ENCODE measurements at places on chromosomes 11 and 22.
A peak's percentile ranks its signal among the peaks of the same experiment; 100 is the strongest.

- DNase-seq, result peak; percentile 83
Observed at GRCh38 chr11:32081129-32081641, 9.7 kb upstream of the RCN1 start.

GRCh38 chr11:121553806-121554205, 101.0 kb upstream of the SORL1-AS1 start:
- DNase-seq, result no peak

DNA sequence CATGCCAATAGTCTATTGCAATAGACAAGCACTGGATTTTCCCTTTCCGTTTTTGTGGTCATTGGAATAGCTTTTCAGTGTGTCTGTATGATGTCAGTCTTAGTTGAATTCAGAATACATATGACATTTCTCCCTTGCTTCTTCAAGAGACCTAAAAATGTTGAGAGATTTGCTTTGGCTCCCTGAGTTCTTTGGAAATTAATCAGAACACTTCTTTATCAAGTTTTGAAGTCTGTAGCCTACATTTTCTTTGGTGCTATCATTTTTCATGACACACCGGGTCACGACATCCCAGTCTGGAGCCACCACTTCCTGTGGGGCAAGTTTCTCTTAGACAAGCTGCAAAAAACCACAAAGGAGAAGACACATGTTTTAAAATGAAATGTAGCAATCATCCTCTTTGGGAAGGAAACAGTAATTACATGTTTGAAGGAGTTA, 847.1 kb downstream of the OPCML start:
- no peak for DNase-seq

DNA sequence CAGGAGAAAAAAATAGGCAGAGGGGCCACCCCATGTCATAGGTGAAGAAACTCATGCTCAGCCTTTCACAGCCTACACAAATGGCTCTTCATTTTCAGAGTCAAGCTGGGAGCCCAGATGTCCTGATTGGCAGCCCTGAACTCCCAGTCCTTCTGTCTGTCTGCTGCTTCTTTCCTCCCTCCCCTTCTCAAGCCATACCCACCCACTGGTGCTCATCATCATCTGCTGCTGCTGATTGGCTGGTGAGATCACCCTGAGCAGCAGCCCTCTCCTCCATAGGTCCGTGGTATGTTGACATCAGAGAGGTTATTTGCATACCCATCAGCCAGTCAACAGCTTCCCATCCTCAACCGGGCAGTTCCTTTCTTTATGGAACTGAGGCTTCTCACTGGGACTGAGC, 46.1 kb upstream of the PRDM11 start:
- DNase-seq, result peak; percentile 92

DNA sequence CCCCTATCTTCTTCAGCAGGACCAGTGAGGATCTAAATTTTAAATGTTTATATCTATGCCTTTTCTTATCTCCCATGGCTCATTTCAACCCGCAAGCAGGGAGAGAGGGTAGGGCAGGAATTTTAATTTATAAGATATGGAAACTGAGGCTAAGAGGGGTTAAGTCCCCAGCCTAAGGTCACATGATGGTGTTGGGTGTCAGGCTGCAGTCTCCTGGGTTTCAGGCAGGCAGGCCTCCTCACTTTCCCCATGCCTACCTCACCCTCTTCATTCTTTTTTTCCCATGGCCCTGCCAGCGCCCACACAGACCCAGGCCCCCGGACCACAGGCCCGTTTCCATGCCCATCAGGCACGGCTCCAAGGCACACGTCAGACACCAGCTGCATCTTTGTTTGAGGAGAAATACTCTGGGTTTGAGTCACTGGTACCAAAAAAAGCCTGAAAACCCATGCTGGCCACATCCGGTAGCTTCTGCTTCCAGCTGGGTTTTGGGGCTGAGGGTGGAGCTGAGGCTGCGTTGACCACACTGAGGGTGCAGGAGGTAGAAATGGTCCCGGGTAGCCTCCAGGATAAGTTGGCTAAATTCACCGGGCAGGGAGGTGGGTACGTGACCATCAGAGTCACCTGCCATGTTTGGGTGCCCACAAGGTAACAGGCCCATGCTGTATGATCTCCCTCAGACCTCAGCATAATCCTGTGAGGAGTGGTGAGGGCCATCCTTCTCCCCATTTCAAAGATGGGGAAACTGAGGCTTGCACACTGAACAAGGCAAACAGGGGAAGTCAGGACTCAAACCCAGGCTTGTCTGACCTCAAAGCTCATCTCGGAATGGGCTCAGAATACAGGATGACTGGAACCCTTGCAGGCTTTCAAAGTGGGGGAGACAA, 7.5 kb downstream of the CRYBB1 start:
- DNase-seq, result no peak

GRCh38 chr11:64850979-64851567, 6.6 kb upstream of the CDC42BPG start:
- no peak for DNase-seq

DNA sequence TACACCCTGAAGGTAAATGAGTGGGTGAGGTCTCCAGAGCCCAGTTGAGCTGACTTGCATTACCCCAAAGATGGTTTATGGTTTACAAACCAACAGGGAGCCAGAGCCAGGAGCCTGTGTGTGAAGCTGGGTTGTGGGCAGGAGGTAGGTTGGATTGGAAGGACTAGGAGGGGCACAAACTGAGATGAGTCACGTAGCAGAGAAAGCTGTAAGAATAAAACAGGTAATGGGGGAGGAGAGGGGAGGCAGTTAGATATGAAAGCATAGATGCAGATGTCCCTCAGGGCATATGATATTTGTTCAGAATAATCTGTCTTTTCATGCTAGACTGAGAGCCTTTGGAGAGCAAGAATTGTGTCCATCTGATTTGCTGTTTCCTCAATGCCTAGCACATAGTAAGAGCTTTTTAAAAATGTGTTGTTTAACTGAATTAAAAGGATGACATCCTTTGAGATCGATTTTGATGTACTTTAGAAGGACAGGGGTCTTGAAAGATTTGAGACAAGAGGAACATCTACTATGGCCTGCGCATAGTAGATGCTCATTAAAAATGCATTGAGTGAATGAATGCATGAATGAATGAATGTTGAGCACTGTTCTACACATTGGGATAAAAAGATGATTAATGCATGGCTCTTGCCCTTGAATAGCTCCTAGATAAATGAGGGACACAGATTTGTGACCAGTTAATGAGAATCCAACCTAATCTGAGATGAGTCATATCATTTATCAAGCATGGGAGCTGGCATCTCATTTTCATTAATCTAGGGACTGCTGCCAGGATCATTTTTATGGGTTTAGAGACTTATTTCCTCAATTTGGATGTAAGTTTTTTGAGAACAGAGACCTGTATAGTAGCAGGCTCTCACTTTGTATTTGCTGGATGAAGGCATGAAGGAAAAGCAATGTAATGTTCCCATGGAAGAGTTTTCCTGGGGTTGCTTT, 175.8 kb upstream of the BDNF start:
- DNase-seq, result no peak

GRCh38 chr11:127859941-127860354, 727.4 kb downstream of the ETS1 start:
- no peak for DNase-seq

- DNase-seq, result no peak
Observed at GRCh38 chr11:69914286-69915150, 95.3 kb upstream of the FGF3 start.

- DNase-seq, result no peak
Observed at GRCh38 chr11:65132988-65133700, 1.2 kb downstream of the SYVN1 start.

DNA sequence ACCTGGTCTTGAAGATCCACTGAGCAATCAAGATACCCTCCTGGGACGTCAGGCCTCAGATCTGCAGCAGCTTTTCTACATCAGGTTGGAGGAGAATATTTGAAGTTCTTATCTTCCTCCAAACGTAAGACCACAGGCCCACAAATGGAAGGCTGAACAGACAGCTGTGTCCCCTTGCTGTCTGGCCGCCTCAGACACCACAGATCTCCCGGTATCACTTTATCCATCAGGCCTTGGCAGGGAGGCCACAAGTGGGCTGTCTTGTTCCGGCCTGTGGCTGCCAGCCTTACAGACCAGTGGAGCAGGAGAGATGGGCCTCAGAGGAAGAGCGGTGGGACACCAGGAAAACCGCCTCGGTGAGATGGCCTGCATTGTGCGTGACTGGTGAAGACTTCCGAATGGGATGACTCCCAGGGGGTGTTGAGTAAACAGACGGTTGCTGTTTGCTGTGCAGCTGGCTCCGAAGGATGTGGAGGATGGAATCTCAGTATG, 15.9 kb downstream of the UBASH3B start:
- DNase-seq, result no peak

DNA sequence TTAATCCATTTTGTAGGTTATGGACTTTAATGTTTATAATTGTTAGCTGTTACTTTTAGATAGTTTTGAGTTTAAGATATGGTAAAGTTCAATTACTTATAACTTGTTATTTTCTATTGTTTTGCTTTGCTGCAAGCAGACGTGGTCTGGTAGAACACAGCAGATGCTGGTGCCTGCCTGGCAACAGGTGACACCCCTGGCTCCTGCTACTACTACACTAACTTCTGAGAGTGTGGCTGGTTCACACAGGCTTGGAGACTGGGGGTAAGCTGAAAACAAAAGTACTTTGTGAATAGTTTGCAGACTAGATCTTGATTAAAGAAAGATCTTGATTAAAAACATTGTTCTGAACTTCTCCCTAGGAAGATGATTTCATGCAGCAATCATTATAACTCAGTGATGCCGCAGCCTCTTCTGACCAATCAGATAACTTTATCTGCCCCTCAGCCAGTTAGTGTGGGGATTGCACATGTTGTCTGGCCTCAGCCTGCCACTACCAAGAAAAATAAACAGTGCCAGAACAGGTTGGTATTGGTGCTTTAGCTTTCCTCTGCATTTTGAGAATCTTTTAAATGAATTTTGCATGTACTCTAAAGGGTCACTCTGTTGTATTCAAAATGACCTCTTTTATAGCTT, 90.4 kb downstream of the HIPK3 start:
- DNase-seq, result no peak

DNA sequence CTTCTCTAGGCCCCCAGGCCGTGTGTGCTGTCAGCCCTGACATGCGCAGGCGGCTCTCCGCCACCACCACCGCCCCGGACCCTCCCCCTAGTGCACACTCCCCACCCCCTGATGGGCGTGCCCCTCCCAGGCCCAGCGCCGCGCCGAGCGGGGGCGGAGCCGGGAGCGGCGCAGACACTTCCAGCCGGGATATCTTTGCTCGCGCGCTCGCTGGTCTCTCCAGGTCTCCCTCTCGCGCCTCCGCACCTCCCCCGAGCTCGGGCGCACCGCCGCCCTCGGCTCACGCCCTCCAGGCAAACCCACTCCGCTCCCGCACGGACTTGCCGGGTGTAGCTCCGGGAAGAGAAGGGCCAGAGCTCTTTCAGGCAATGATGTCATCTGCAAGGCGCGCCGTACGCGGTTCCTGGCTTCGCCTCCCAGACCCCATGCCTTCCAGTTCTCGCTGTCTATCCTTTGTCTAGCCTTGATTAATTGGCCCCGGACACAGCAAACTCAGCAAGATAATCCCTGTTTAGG, at the start of gene SCN3B:
Gene SCN3B, minus strand, starts transcription at position 59 of the 516 bp plus-strand sequence. CDS start 823 bp downstream, outside the sequence.
- peak; percentile 79 for DNase-seq

DNA sequence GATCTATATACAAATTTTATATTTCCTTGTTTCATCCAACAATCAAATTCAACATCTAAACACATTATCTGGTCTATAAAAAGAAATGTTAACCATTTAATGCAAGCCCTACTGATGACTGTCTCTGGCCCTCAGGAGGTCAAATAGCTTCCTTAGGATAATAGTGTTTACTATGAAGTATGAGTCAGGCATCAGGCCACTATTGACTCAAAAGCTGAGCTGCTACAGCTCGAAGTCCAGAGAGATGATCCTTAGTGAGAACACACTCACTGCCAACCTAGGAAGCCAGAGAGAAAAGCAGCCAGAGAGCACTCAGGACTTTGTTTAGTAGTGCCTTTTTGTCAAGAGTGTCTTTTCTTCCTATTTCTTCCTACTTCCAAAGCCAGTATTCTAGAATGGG, 171.8 kb downstream of the SOX6 start:
- no peak for DNase-seq

- DNase-seq, result peak; percentile 20
Observed at GRCh38 chr11:29364006-29364405, 652.8 kb downstream of the KCNA4 start.

- DNase-seq, result no peak
Observed at GRCh38 chr22:38716826-38717225, 11.1 kb downstream of the GTPBP1 start.

DNA sequence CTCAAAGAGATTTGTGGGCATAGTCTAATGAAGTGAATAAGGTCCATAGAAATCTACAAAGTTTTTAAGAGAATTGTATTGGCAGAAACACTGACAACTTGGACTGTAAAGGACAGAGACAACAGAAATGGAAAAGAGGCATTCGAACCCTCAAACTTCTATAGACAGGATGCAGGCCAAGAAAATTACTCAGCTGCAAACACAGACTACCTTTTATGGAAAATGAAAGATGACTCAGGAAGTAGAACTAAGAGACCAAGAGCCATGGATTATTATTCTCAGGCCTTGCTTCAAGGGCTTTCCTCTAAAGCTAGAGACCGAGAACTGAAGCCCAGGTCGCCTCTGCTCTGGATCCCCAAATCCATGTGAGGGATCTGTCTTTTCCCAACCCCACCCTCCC, 3.8 kb upstream of the PELI3 start:
- no peak for DNase-seq

- DNase-seq, result no peak
Observed at GRCh38 chr22:47411006-47411405, 648.6 kb downstream of the TBC1D22A start.

DNA sequence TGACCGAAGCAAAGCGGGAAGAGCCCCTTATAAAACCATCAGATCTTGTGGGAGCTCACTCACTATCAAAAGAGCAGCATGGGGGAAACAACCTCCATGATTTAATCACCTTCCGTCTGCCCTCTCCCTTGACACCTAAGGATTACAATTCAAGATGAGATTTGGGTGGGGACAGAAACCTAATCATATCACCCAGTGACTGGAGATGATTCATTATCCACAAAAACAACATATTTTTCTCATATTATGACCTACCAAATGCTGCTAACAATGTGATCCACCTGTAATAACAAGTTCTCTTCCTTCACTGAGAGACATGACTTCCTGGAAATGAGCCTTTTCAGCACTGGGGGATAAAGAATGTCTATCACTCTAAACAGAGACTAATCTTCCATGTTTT, 23.4 kb upstream of the HEPHL1 start:
- no peak for DNase-seq

- no peak for DNase-seq
Observed at GRCh38 chr22:50199829-50200460, 866 bp upstream of the SELENOO start.

GRCh38 chr22:39292031-39292462, 27.4 kb downstream of the RPL3 start:
- DNase-seq, result no peak

GRCh38 chr11:130514316-130514715, 65.9 kb downstream of the ADAMTS15 start:
- peak; percentile 52 for DNase-seq

DNA sequence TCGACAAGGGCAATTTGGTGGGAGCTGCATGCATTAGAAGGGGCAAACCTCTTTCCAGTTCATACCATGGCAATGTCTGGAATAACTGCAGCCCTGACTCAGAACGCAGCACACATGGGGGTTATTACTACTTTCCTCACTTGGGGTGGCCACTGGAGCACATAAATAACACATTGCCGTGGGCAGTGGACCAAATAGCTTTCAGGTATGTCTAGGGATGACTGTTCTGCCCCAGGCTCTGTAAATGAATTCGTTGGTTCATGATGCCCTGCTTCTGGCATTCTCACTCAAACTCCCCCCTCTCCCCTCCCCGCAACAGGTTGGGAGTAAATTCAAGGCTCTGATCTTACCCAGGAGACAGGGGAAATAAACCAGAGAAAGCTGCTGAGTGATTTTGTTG, 238.0 kb upstream of the PLET1 start:
- DNase-seq, result no peak

- no peak for DNase-seq
Observed at GRCh38 chr11:86069408-86070101, 671 bp upstream of the PICALM start.
